SK-MEL-5 (cell line): ENCODE measurements at places on chromosomes 6 and 20. TPM values are rescaled to one million over a fixed set of nuclear protein-coding genes. Genes with fewer than 3 reads are reported as not detected.

The OPRM1 gene
- not detected in 2 replicates for total RNA-seq

The SLC35F1 gene
- total RNA-seq = 2.5 and 2.6 TPM in 2 replicates

The LTB gene
- not detected in 2 replicates for total RNA-seq

The RNF144B gene
- total RNA-seq = 12.2 and 14.3 TPM in 2 replicates

The CCN5 gene
- 0.45 and 0.85 TPM in 2 replicates for total RNA-seq
